ENCODE measurements at places on chromosomes 1 and 21. TPM values are rescaled to one million over a fixed set of nuclear protein-coding genes. Genes with fewer than 3 reads are reported as not detected.
A peak's percentile ranks its signal among the peaks of the same experiment; 100 is the strongest.

DNA sequence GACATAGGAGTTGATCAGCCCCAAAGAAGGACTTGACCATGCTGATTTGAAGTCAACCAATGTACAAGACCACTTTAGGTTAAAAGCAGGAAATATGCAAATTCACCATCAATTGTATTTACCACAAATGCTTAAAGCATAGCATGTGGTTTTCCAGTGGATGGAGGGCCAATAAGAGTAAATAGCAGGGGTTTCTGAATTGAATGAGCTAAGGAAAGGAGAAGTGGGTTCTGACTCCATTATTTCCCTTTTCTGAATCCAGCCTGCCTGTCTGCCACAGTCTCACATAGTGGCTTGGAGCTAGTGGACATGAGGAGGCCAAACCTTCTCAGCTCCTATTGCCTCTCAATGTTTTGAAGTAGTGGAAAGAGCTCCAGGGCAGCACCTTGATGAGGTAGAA is 7.2 kb upstream of the TNFSF18 start:
- no peak for DNase-seq

DNA sequence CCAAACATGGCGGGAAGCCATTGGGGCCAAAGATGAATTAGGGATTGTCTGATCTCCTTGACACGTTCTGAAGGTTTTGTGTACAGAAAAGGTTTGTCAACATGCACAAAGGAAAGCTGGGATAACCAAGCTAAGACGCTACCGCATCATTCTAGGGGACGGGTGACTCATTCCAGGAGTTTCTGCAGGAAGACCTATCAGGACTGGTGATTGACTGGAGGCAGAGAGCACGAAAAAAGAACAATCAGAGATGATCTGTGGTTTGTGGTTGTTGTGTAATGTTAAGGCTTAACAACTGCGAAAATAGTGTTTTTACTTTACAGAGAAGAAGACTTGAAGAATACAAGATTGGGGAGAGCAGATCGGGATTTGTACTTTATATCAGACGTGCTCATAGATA is 22.2 kb upstream of the ERG start:
- DNase-seq, result no peak

GRCh38 chr1:193211539-193211938 is 25.1 kb upstream of the B3GALT2 start:
- no peak for DNase-seq

GRCh38 chr1:116417678-116418077 is 44.6 kb downstream of the ATP1A1 start:
- no peak for DNase-seq

GRCh38 chr1:12658531-12659453 is 14.9 kb downstream of the AADACL4 start:
- DNase-seq, result peak; percentile 81

GRCh38 chr1:96708482-96708881 is 13.1 kb upstream of the PTBP2 start:
- no peak for DNase-seq

- DNase-seq, result peak; percentile 14
Observed at GRCh38 chr1:111570781-111571181, 48.8 kb upstream of the RAP1A start.

Gene WNT2B
- 3.5 TPM for polyA plus RNA-seq

Gene BMP8A
- 0.32 TPM for polyA plus RNA-seq

Gene RIPK4
- 0.70 TPM for polyA plus RNA-seq

Measured in right cardiac atrium (tissue), 5 donors.